ENCODE measurements at places on chromosomes 4 and X. TPM values are rescaled to one million over a fixed set of nuclear protein-coding genes. Genes with fewer than 3 reads are reported as not detected.
A peak's percentile ranks its signal among the peaks of the same experiment; 100 is the strongest.

DNA sequence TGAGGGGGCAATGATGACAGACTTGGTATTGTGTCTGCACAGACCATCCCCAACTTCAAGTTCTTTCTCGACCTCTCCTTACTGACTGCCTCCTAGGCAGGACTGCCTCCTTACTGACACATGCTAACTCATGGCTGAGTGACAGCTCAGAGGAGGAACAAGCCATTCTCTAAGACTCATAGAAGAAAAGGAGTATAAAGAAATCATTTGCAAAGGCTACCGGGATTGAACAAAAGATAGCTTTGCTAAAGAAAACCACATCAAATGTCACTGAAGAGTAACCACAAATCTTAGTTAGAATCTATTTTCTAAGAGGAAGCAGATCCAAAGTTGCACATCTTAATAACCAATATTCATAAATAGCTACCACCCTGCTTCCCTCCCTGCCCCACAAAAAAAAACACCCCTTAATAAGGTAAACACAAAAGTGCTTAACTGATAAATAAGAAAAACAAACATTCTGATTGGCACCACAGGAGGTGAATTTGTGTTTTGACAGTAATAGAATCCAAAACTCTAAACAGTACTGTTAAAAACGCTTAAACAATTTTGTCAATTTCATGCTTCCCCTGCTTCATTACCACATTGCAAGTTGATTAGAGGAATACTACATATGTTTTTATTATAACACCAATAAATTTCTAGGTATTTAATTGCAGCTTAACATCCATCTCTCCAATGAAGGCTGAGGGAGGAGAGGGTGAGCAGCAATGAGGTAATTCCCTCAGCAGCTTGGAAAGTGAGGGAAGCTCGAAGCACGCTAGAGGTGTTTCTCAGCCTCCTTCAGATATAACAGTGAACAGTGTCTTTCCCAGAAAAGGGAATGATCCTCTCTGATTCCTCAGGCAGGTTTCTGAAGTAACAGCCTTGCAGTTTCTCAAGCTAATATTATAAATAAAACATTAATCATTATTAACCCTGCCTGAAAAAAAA lies 160.0 kb downstream of the HNRNPD start:
- H3K4me3 ChIP-seq = no peak overlapping the region
- no peaks in the 10 kb centered on the region for H3K36me3 ChIP-seq
- no peak overlapping the region for H3K27ac ChIP-seq
- H3K4me1 ChIP-seq = no peaks in the 10 kb centered on the region

GRCh38 chr4:176889776-176890175 lies 97.1 kb upstream of the VEGFC start:
- no peak for DNase-seq
- no peak overlapping the region for H3K4me3 ChIP-seq
- no peaks in the 10 kb centered on the region for H3K36me3 ChIP-seq

GRCh38 chr4:70752236-70752635 lies 30.5 kb downstream of the RUFY3 start:
- H3K27ac ChIP-seq = no peak overlapping the region
- H3K27me3 ChIP-seq = no peaks in the 10 kb centered on the region
- peaks cover 18% of the 10 kb centered on the region for H3K4me1 ChIP-seq
- no peaks in the 10 kb centered on the region for H3K36me3 ChIP-seq

DNA sequence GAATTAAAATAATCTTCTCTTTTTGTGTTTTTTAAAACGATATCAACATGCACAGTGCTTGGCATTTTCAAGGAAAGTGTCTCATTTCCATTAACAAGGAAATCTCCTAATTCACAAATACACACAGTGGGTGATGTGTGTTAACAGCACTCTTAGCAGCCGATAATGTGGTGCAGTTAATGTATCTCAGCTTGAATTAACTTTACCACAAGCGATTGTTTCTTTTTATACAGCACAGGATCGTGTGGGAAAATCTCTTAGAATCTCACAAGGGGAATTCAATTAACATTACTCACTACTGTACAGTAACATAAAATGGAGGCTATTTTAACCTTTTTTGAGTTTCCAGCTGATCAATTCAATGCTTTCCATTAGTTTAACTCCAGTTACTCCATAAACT lies 1841.9 kb downstream of the STIM2 start:
- no peaks in the 10 kb centered on the region for H3K36me3 ChIP-seq
- H3K4me3 ChIP-seq = no peak overlapping the region
- H3K27me3 ChIP-seq = no peaks in the 10 kb centered on the region

DNA sequence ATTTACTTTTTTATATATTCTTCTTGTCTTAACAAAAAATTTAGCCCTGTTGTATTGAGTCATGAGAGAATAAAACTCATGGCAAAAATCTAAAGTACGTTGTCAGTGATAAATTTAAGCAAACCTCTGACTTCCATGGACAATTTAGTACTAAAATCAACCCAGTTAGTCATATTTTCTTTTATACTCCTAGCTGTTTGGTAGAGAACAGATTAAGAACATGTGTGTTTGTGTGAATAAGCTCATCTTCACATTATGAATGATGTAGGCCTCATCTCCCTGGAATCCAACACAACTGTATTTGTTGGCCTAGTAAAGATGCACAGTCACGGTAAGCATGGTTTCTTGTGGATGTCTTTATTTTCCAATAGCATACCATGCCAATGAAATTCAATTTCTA lies 40.8 kb upstream of the FAM47B start:
- no peak for DNase-seq
- H3K4me3 ChIP-seq = no peak overlapping the region
- H3K36me3 ChIP-seq = no peaks in the 10 kb centered on the region
- no peaks in the 10 kb centered on the region for H3K4me1 ChIP-seq

- H3K36me3 ChIP-seq = peaks cover 29% of the 10 kb centered on the region
- no peaks in the 10 kb centered on the region for H3K27me3 ChIP-seq
Measured at GRCh38 chrX:44536198-44536597, 6.5 kb downstream of the FUNDC1 start.

DNA sequence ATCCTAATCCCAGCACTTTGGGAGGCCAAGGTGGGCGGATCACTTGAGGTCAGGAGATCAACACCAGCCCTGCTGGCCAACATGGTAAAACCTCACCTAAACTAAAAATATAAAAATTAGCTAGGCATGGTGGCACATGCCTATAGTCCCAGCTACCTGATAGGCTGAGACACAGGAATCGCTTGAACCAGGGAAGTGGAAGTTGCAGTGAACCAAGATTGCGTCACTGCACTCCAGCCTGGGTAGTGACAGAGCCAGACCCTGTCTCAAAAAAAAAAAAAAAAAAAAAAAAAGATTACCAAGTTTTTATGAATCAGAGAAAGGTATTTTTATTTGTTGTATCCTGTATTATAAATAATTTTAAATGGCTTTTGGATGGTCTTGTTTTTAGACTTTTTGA lies 15.1 kb downstream of the TRAPPC11 start:
- no peak overlapping the region for H3K4me3 ChIP-seq
- H3K27ac ChIP-seq = no peak overlapping the region
- DNase-seq = no peak
- H3K4me1 ChIP-seq = no peaks in the 10 kb centered on the region

DNA sequence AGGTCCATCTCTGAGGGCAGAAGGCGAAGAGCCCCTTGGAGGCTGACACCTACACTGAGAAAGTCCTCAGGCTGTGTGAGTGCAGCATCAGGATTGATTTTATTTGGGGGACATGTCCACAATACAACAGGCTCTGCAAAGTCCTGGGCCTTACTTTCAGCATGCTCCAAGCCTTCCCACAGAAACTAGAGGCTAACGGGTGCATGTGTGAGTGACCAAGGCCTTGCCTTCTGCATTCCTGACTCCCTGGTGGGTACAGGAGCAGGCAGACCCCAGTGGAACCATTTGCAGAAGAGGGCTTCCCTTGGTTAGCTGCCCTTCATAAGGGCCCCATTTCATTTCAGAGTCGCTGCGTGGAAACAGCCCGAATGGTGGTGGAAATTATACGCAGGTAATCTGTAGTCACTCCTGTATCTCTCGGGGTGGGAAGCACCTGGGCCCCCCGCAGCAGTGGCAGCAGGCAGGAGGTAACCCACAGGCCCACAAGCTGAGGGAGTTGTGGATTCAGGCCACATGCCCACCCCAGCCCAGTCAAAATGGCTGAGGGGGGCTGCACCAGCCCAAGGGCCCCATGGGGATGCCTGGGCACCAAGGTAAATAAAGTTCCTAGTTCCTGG lies 37.7 kb downstream of the NSG1 start:
- H3K4me1 ChIP-seq = no peaks in the 10 kb centered on the region
- no peak overlapping the region for H3K4me3 ChIP-seq
- peaks cover 20% of the 10 kb centered on the region for H3K36me3 ChIP-seq
- DNase-seq = no peak
- H3K27ac ChIP-seq = no peak overlapping the region

- peak overlapping the region; percentile 64 for H3K27ac ChIP-seq
- no peak overlapping the region for H3K4me3 ChIP-seq
- peaks cover 67% of the 10 kb centered on the region for H3K4me1 ChIP-seq
- no peak for DNase-seq
- no peaks in the 10 kb centered on the region for H3K36me3 ChIP-seq
Measured at GRCh38 chr4:118981171-118981838, 92.7 kb downstream of the SYNPO2 start.

DNA sequence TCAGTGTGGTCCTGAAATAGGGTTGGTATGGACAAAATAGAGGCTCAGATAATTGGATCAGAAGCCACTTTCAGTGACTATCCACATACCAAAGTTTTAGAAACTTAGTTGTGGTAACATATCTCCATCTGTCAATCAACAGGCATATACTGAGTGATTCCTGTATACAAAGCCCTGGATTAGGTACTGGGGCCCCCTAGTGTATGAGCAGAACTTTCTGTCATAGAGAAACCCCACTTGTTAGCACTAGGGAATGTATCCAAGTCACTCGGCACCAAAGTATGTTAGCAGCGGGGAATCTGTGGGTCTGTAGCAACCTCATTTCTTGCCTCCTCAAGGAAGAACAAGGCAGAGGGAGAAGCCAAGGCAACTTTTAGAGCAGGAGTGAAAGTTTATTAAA lies 50.7 kb downstream of the MAP7D3 start:
- H3K27me3 ChIP-seq = no peaks in the 10 kb centered on the region
- H3K36me3 ChIP-seq = no peaks in the 10 kb centered on the region

DNA sequence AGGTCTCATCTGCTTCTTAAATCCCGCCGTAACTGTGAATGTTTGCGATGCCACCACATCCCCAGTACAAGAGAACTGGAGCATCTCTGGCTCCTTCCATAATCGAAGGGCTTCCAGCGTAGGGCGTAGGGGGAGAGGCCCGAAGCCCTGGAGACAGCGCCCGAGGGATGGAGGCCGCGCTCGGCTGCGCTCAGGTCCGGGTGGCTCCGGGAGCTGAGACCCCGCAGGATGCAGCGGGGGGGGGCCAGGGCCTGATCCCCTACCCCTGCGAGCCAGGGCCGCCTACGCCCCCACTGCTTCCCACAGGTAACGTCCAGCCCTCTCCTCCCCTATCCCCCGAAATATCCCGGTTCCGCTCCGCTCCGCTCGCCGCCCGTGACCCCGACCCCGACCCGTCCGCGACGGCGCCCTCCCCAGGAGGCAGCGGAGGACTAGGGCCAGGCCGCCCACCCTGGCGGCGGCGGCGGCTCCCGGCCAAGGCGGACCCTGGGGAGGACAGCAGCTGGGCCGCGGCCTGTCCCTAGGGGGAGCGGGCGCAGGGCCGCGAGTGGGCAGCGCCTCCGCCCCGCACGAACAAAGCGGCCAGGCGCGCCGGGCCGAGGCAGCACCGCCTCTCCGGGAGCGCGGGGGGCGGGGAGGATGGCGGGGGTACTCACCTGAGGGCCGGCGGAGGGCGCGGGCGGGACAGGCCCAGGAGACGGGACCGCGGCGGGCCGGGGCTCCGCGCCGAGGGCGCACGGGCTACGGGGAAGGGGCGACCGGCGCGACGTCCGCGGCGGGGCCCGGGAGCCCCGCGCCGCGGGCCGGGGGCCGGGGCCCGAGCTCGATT lies 723 bp downstream of the WDFY3 start:
- H3K4me1 ChIP-seq = no peaks in the 10 kb centered on the region
- H3K36me3 ChIP-seq = no peaks in the 10 kb centered on the region
- peak overlapping the region; percentile 87 for H3K4me3 ChIP-seq
- DNase-seq = peak; percentile 26
- H3K27ac ChIP-seq = peak overlapping the region; percentile 88

GRCh38 chr4:118325431-118325830 lies 27.4 kb downstream of the PRSS12 start:
- no peaks in the 10 kb centered on the region for H3K27me3 ChIP-seq
- H3K27ac ChIP-seq = no peak overlapping the region
- H3K4me3 ChIP-seq = no peak overlapping the region
- H3K4me1 ChIP-seq = no peaks in the 10 kb centered on the region

GRCh38 chr4:137082061-137082460 lies 450.2 kb downstream of the PCDH18 start:
- no peaks in the 10 kb centered on the region for H3K36me3 ChIP-seq
- H3K4me3 ChIP-seq = no peak overlapping the region
- H3K27me3 ChIP-seq = no peaks in the 10 kb centered on the region
- no peaks in the 10 kb centered on the region for H3K4me1 ChIP-seq
- DNase-seq = no peak
- no peak overlapping the region for H3K27ac ChIP-seq

DNA sequence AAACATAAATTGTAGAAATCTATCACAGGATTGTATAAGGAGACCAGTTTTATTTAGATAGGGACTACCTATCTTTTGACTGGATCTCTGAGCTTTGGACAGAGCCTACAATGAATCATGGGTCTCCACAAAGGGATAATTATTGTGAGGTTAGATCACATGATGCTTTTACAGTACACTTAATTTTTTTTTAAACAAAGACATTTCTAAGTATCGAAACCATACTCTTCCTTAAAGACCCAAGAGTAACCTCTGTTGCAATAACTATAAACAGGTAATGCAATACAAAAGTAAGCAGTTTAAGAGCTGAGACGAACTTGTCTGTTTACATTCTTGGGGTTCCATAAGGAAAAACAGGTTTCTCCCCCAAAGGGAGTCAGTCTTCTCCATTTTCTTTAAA lies 64.3 kb upstream of the GABRE start:
- no peaks in the 10 kb centered on the region for H3K36me3 ChIP-seq
- no peak overlapping the region for H3K27ac ChIP-seq
- H3K27me3 ChIP-seq = no peaks in the 10 kb centered on the region
- no peak for DNase-seq

- no peak for DNase-seq
- no peak overlapping the region for H3K4me3 ChIP-seq
- no peaks in the 10 kb centered on the region for H3K27me3 ChIP-seq
- H3K27ac ChIP-seq = no peak overlapping the region
Measured at GRCh38 chrX:66021765-66022631, 17.9 kb downstream of the VSIG4 start.

- H3K4me3 ChIP-seq = no peak overlapping the region
- no peaks in the 10 kb centered on the region for H3K27me3 ChIP-seq
- no peaks in the 10 kb centered on the region for H3K4me1 ChIP-seq
Measured at GRCh38 chrX:17939724-17940123, 78.6 kb upstream of the RAI2 start.

GRCh38 chr4:15682242-15683142 lies 865 bp downstream of the FAM200B start:
- peaks cover 7% of the 10 kb centered on the region for H3K4me1 ChIP-seq
- DNase-seq = no peak
- peaks cover 23% of the 10 kb centered on the region for H3K36me3 ChIP-seq

Gene GSX2
- total RNA-seq = not detected

Gene ABCD1
- total RNA-seq = 12.7 TPM

Gene OTC
- total RNA-seq = not detected

Gene TLR1
- 3.8 TPM for total RNA-seq

Gene C4orf50
- total RNA-seq = not detected

Gene AR
- total RNA-seq = 27.5 TPM

Gene CTSO
- 10.6 TPM for total RNA-seq

Gene ETDB
- not detected for total RNA-seq

Gene CD38
- total RNA-seq = 4.4 TPM
